Central memory CD4-positive, alpha-beta T cell (primary cell): ENCODE measurements at places on chromosomes 11 and 22.

GRCh38 chr11:64580412-64580811 is 10.6 kb upstream of the SLC22A12 start:
- DNase-seq: no peak

GRCh38 chr22:19571207-19571795 is 47.1 kb upstream of the CLDN5 start:
- no peak for DNase-seq

DNA sequence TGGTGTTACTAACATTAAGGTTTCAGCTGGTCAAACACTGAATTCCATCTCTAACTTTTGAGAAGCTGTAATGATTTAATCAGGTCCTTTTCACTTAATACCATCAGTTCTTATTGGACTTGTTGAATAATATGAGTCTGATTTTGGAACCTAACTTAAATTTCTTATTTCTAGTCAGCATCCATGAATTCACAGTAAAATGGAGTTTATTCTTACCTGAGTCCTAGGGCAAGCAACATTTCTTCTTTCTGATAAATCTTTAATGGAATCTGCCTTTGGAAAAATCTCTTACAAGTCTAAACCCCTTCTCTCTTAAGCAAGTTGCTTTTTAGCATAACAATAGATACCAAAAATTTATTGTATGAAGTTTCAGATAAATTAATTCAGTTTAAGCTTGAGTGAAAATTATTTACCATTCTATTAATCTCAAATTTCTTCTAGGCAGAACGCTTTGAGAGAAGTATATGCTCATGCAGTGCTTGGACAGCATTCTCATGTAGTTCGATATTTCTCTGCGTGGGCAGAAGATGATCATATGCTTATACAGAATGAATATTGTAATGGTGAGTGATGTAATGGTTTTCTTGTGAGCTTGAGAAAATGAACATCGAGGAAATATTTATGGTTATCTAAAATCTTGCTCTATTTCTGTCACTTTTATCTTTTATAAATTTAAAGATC is 3.4 kb downstream of the WEE1 start:
- no peak for DNase-seq

DNA sequence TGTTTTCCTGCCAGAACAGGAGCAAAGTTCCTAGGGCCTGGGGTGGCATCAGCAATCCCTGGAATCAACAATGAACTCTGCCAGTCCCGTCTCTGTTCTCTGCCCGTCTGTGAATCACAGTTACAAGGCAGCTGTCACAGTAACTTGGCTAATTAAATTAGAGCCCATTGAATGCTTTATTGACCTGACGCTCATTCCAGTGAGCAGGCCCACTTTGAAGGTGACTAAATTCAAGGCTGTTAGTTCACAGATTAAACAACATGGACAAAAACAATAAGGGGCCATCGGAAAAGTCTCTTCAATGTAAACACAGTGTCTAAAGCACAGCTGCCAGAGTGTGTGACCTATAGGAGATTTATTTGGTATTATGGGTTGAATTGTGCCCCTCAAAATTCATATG is 17.7 kb upstream of the TMPRSS5 start:
- DNase-seq: no peak

DNA sequence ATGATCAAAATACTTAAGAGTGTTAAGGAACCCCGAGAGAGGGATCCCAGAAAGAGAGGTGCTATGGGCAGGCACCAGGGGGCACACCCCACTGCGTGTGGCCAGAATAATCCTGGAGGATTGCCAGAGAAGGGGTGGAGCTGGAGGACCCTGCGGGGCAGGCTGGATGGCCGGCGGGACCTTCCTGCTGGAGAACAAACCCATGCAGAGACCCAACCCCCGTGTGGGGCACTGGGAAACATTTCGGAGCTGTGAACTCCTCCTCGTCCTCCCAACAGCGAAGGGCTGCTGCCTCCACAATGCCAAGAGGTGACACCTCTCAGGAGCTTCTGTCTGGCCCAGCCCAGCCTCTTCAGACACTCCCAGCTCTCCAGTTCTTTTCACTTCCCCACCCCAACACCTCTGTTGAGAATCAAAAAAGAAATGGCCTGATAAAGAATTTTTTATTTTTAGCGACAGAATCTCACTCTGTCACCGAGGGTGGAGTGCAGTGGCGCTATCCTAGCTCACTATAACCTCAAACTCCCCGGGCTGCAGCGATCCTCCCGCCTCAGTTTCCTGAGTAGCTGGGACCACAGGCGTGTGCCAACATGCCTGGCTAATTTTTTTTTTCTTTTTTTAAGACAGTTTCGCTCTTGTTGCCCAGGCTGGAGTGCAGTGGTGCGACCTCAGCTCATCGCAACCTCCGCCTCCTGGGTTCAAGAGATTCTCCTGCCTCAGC is 25.6 kb downstream of the RHOD start:
- DNase-seq: no peak

GRCh38 chr11:36738292-36738861 is 140.3 kb upstream of the RAG2 start:
- no peak for DNase-seq

DNA sequence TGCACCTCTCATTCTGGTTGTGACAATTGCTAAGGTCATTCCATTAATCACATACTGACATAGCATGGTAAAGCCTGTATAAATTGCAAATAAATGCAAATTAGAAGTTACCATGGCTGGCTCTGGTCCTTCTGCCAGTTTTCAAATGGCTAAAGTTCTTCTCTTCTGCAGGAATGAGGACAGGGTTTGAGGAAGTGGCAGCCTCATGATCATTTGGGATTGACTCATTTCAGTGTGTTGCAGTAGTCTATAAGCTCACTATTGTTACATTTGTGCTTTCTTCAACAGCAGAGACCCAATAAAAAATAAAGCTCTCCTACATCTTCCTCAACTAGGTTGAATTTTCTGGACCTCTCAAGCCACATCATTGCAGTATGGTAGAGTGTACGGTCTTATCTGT is 60.3 kb downstream of the NECTIN1 start:
- no peak for DNase-seq

- DNase-seq: no peak
Observed at GRCh38 chr22:19942157-19943081, 801 bp upstream of the TXNRD2 start.

GRCh38 chr11:83681906-83682610 is 395.9 kb upstream of the CCDC90B start:
- no peak for DNase-seq

GRCh38 chr11:94694309-94695060 is 73.7 kb upstream of the AMOTL1 start:
- DNase-seq: no peak

- no peak for DNase-seq
Observed at GRCh38 chr11:121722431-121723245, 269.9 kb upstream of the SORL1-AS1 start.

DNA sequence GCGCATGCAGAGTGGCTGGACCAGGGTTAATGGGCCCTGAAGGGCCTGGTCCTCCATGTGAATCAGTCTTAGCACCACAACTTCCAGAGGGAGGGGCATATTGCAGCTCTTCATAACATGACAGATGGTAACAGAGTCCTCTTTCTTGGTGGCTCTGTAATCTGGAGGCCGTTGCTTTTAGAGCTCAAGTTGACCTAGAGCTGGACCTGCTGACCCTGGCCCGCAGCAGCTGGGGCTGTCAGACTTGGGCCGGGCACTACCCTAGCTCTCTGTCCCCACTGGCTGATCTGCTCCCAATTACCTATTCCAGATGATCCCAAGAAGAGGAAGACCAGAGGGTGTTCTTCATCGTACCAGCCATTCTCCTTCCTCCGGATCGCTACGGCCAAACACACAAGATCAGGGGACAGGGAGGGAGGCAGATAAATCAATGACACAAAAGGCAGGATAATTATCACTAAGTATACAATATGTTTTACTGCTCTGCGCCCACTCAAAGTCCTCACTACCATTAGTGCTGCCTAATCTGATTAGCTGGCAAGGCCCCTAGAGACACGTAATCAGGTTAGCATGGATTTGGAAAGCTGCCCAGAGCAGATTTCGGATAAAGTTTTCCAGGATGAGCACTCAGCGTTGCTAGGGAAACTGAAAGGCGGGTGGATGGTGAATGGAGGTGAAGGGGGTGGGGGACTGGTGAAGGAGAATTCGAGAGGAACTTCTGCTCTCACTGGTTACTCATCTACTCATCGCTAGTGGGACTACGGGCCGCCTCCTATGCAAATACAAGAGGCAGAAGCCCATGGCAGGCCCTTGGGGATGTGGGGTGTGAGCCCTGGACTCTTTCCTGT is 64.5 kb upstream of the PHOX2A start:
- no peak for DNase-seq

DNA sequence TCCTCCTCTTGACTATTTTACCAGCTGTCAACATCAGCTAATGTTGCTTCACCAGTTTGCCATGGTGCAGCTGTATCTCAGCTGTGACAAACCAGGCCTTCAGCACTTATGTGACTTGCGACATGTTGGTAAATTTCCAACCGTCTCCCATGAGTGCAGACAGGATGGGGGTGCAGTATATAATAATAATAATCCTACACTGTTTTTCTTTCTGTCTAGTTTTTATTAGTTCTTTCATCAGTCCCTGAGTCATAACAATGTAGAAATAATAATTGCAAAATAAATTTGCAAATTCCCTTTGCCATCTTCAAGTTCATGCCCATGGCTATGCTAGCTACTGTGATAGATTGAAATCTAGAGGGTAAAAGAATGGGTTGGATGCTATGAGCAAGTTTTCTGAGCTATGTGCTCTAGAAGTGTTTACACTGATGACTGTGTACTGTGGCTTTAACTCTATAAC is 4.9 kb downstream of the MMP13 start:
- DNase-seq: no peak

DNA sequence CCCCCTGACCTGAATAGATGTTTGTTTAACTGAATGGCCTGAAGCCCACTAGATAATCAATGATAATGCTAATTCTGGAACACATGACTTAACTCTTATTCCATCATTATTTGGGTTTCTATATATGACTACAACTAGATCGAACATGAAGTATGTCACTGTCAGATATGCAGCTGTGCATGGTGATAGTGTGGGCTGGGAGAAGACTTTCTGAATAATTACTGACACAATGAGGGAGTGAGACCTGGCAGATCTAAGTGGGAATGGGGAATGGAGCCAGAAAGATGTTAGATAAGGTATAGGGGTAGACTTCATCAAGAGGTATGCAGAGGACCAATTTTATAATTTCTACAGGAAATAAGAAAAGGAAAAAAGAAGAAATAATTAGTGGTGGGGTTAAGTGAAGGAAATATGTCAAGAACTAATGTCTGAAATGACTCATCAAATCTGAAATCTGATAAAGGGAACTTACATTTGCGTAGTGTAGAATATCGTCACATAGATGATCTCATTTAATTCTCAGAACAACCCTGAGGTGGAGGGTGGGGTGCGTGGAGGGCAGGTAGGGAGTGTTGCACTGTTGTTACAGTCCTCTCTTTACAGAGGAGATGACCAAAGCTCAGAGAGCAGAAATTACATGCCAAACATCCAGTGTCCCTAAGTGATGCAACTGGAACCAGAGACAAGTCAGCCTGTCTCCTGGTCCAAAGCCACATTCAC is 68.2 kb upstream of the EED start:
- no peak for DNase-seq

DNA sequence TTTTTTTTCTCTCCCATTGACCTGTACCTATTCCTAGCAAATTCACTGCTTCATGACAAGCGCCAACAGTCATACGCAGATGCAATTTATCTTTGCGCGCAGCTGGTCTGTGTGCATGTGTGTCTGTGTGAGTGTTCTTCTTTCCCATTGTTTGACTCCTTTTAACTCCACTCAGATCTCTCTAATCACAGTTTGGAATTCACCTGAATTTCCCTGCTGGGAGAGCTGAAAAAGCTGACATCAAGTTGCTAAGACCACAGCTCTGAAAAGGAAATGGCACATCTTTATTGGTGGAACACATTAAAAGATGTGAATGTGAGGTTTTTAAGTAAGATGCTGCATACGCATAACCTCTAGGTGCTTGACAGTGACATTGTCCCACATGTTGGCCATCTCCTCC is 187.4 kb upstream of the MTMR2 start:
- DNase-seq: no peak

- DNase-seq: no peak
Observed at GRCh38 chr11:69453151-69453550, 28.3 kb upstream of the LINC01488 start.

DNA sequence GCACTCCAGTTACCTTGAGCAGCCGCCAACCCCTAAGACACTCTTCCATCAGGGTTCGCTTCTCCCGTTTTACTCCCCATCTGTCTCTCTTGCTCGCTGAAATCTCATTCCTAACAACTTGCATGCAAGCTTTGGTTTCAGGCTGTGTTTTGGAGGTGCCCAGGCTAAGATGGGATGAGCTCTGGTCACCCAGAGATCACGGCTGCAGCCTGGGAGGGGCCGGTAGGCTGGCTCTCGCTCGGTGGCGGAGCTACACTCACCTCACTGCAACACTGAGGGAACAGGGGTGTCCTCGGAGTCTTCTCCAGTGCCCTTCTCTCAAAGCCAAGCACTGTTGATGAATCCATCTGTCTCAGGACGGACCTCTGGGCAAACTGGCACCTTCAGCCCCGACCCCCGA is 197.5 kb downstream of the BARX2 start:
- no peak for DNase-seq

DNA sequence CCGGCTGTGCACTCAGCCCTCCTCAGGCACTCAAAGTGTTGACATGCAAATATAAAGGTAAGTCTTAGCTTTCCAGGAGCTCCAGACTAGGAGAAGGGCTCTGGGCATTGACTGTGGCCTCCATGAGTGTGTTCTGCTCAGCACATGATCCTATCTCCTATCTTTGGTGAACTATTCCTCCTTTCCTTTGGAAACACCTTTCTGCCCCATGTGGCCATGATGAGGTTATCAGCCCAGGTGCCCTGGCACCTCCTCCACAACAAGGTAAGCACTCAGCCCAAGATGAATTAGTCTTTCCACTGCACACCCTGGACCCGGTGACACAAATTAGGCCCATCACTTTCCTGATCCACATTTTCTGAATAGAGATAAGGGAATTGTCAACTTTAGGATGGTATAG is 37.9 kb upstream of the LMO1 start:
- no peak for DNase-seq

DNA sequence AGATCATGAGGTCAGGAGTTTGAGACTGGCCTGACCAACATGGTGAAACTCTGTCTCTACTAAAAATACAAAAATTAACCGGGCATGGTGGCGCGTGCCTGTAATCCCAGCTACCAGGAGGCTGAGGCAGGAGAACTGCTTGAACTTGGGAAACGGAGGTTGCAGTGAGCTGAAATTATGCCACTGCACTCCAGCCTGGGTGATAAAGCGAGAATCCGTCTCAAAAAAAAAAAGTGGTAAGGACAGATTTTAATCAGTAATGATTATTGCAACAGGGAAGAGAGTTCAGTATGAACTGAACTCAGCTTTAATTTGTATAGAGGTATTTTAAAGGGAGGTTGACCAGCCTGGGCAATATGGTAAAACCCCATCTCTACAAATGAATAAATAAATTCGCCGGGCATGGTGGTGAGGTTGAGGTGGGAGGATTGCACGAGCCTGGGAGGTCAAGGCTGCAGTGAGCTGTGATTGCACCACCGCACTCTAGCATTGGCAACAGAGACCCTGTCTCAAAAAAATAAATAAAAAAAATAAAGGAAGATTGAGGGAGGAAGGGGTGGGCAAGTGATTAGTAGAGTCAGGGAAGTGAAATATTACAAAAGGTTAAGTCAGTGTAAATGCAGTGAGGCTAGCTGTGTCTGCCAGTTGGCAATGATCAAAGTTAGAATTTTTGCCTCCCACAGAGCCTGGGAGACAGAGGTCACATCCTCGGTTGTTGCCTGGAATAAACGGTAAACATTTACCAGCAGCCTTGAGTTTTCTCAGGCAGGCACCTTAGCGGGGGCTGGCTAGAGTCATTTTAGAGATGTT is 2.6 kb upstream of the MCM5 start:
- DNase-seq: no peak
